ENCODE measurements at places on chromosomes 11 and 22.

DNA sequence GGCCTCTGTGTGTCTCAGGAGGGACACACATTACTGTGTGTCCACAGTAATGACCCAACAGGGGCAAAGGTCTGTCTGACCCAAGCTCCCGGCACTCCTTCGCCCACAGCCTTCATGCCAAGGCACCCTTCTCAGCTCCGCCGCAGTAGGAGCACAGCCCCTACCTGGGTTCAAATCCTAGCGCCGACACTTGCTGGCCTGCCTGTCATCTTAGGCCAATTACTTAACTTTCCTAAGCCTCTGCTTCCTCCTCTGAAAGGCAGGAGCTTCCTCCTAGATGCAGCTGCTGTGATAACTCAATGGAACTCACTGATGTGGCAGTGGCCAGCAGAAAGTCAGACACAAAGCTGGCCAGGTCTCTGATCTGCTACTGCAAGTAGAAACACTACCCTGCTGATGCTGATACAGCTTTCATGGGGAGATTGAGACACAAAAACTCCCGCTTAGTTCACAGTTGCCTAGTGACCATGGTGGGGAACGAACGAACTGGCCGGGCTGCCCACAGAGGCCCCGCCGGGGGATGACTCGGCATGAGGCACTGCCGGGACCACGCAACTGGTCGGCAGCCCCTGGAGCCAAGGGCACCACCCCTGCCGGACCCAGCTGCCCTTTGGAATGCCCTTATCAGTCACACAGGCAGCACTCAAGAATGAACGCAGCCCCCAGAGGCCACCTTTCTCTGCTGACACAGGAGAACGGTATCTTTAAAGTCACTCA lies 8.1 kb downstream of the EHD1 start:
- DNase-seq: peak; percentile 51

- DNase-seq: peak; percentile 62
These were observed 10.4 kb upstream of the THY1 start for GRCh38 chr11:119433358-119433725.

- DNase-seq: no peak
These were observed 165.5 kb upstream of the C11orf58 start for GRCh38 chr11:16572945-16573344.

- DNase-seq: no peak
These were observed 11.3 kb downstream of the LGALS12 start for GRCh38 chr11:63517156-63517555.

GRCh38 chr11:111694851-111695250 lies 71.3 kb downstream of the PPP2R1B start:
- peak; percentile 89 for DNase-seq

DNA sequence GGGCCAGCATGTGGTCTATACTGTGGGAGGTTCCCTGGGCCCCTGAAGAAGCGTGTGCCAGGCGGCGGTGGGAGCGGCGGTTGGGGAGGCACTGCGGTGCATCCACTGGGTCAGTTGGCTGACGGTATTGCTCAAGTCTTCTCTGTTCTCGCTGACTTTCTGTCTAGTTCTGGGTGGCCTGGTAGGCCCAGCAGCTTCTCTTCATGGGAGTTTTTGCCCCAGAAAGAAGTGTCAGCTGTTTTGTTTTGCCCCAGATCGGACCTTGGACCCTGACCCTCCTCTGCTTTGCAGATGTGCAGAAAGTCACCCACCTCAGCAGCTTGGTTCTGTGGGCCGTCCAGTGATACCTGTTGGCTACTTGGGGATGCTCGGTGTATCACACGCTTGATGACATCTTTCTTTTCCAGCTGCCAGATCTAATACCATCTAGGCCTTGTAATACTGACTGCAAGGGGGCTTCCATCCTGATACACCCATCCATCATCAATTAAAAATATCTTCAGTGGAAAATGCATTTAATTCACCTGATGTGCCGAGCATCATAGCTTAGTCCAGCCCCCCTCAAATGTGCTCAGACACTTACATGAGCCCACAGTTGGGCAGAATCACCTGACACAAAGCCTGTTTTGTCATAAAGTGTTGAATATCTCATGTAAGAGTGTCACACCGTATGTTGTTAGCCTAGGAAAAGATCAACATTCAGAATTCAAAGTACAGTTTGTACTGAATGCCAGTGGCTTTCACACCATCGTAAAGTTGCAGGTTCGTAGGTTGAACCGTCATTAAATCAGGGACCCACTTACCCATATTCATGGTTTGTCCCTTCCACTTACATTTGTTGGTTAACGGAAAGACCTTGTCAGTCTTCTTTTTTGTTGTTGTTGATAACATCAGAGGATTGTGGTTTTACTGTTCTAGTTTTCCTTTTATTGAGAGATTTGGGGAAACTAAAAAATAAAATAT lies 13.9 kb downstream of the ZBED4 start:
- no peak for DNase-seq

- no peak for DNase-seq
These were observed 127.8 kb upstream of the PLET1 start for GRCh38 chr11:112388496-112388895.

All from AG10803 (cell line).